ENCODE measurements at places on chromosomes 4 and X.
A peak's percentile ranks its signal among the peaks of the same experiment; 100 is the strongest.

DNA sequence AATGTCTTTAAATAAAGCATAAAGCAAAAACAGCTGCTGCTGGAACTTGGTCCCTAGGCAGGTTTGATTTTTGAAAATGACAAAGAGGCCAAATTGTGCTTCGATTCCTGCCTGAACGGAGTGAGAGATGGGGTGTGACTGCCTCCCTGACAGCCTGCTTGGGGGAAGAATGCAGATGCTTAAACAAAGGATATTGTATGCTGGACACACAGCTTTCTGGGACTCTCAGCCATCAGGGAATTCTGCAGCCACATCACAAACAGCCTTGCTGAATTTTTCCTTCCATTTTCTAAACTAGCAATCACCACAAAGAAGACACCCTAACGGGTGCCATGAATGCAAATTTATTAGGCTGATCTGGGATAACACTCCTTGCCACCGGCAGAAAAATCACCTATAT, 83.9 kb upstream of the CPEB2 start:
- no peak for DNase-seq

DNA sequence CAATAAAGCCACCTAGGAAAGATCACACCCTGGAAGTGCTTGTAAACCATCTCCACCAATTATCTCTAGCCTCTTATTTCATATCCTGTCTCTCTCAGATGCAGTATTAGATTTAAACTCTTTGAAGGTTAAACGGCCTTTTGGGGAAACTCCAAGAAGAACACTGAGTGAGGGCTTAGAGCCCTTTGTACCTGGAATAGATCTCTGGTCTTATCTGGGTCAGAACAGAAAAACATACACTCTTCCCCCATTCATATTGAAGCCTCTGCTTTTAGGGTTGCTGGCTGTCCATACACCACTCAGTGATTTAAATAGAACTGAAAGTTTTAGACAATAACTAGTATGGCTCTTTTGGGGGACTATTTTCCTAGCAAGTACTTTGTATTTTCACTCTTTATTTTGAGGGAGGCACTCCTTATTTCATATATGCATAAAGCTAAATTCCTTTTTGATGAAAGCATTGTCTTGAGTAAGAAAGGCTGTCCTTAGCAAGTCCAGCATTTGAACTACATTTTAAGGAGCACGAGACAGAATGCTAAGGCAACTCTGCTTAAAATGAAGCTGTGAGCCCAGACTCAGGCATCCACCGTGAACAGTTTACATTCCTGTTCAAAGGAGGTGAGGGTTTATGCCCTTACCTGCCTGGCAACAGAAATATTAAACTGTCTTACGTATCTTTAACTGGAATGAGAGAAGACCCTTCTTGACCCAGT, 17.4 kb downstream of the YY2 start:
- no peak for DNase-seq

DNA sequence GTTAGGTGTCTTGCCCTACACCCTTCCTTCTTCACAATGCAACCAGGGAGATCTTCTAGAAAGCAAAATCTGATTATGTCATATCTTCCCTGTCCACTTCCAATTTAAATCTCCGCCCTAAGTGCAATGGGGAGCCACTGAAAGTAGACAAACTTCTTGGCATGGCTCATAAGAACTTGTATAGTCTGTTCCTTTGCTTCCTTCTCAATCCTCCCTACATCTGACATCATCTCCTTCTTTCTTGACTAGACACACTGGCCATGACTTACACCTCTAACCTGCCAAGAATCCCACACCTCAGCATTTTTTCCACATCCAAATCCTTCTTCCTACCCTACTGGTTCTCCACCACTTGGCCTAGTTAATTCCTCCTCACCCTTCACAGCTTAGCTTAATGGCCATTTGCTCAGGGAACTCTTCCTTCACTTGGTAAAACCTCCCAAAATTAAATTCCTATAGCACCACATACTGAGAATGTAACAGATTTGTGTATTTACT, 55.1 kb downstream of the NCAPG start:
- no peak for DNase-seq

DNA sequence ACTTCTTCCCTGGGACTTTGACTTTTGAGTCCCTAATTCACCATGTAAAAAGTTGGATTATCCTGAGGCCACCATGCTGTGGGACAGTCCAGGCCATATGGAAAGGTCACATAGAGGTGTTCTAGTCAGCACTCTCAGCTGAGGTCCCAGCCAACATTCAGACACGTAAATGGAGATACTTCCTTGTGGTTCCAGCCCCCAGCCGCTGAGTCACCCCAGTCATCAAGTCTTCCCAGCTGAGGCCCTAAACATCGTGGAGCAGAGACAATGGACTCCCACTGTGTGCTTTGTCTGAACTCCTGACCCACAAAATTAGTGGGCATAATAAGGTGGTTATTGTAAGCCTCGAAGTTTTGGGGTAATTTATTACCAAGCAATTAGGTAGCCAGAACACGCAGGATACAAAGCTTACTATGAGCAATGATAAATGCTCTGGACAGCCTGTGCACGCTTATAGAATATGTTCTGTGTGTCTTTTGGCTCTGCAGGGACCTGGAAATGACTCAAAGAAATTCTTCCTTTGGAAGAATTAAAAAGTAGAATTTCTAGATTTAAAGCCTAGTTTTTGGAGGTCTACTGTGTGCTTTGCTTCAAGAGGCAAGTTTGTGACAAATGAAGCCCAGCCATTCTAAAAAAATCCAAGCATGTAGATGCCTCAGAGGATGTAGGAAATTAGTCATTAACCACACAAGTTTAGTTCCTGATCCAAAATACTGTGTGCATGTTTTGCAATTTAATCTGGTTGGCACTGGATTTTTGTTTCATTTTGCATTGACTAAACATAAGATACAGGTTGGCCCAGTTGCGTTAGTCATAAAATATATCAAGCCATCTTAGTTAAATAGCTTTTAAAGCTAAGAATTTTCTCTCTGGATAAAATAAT, 33.2 kb upstream of the SLC9A7 start:
- no peak for DNase-seq

GRCh38 chr4:15902746-15903145, 35.8 kb downstream of the FGFBP1 start:
- no peak for DNase-seq

DNA sequence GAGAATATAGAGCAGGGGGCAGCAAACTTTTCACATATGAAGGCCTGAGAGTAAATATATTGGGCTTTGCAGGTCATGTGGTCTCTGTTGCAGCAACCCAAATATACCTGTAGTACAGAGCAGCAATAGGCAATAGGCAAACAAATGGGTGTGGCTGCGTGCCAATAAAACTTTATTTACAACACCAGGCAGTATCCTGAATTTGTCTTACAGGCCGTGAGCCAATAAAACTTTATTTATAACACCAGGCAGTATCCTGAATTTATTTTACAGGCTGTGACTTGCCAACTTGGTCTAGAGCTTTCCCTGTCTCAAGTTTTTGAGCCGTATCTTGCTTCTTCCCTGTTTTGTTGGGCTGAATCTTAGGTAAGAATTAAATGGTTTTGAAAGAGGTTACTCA, 118.2 kb downstream of the PHEX start:
- no peak for DNase-seq

- peak; percentile 61 for DNase-seq
Observed at GRCh38 chr4:148444296-148445070, 2.3 kb upstream of the NR3C2 start.

- DNase-seq, result no peak
Observed at GRCh38 chr4:116664198-116664597, 421.2 kb downstream of the TRAM1L1 start.

GRCh38 chr4:174138616-174139015, 144.9 kb downstream of the FBXO8 start:
- no peak for DNase-seq

GRCh38 chrX:133698298-133698697, 283.0 kb upstream of the GPC4 start:
- no peak for DNase-seq

DNA sequence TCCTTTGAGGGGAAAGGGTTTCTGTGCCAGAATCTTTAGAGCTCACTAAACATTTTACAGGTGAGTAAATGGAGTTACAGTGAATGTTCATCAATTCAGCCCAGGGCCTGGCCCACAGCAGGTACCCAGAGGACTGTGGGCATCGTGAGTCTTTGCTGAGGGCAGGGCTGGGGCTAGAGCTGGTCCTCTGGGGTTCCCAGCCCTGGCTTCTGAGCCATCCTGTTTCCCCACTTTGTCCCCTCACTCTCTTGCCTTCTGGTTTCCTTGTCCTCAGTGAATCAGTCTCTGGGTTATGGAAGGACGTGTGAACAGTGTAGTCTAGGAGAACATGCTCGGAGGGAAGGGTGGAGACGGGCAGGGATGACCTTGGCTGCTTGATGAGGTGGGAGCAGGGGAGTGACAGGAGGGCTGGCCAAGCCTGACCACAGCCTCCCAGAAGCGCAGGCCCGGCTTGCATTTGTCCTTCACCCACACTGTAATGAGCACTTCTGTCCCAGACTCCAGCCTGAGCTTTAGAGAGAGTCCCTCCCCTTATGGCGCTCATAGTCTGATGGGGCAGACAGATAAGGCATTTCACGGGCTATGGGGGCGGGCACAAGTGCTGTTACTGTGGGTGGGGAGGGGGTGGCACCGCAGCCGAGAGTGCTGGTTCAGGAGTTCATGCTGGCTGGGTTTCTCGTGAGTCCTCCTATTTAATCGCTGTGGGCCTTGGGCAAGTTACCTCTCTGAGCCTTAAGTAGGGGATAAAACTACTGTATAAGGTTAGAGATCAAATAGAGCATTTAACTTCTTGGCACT, 17.3 kb downstream of the TBC1D14 start:
- DNase-seq, result no peak
